Caco-2 (cell line): ENCODE measurements at places on chromosomes 12 and 14. TPM values are rescaled to one million over a fixed set of nuclear protein-coding genes. Genes with fewer than 3 reads are reported as not detected.

Gene CLEC1B
- not detected in 2 replicates for total RNA-seq

Gene SMIM41
- not detected in 2 replicates for total RNA-seq

Gene IFNG-AS1
- not detected in 2 replicates for total RNA-seq

Gene ATF7IP
- total RNA-seq = 98.3 and 107 TPM in 2 replicates

Gene RDH12
- 0.28 TPM in 1 of 2 replicates, not detected in the other for total RNA-seq

Gene GARIN6
- total RNA-seq = not detected in 2 replicates

Gene STYK1
- 4.5 and 4.9 TPM in 2 replicates for total RNA-seq
